Hepatocyte (in vitro differentiated cells): ENCODE measurements at places on chromosomes 6 and 20. TPM values are rescaled to one million over a fixed set of nuclear protein-coding genes. Genes with fewer than 3 reads are reported as not detected.

GRCh38 chr6:47967843-47968242, 143.2 kb downstream of the PTCHD4 start:
- H3K27me3 ChIP-seq: no peaks in the 10 kb centered on the region
- no peaks in the 10 kb centered on the region for H3K36me3 ChIP-seq
- H3K4me1 ChIP-seq: no peaks in the 10 kb centered on the region
- H3K27ac ChIP-seq: no peak overlapping the region
- no peak overlapping the region for H3K4me3 ChIP-seq

DNA sequence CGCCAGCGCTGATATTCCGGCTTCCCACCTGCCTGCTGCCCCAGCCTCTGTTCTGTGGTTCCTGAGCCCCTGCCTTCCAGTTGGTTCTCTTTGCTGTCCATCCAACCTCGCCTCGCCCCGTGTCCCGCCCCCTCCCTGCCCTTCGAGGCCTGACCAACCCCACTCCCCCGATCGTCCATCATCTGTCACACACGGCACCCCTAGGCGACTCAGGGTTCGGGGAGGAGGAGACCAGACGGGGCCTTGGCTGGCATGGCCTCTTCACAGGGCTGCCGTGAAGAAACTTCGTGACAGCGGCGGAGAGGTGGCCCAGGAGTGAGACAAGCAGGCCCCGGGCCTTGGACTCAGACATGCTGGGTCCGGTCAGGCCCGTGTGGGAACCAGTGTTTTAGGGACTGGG, 226.1 kb downstream of the QKI start:
- no peak overlapping the region for H3K27ac ChIP-seq
- no peak for DNase-seq
- no peak overlapping the region for H3K4me3 ChIP-seq
- no peaks in the 10 kb centered on the region for H3K4me1 ChIP-seq

DNA sequence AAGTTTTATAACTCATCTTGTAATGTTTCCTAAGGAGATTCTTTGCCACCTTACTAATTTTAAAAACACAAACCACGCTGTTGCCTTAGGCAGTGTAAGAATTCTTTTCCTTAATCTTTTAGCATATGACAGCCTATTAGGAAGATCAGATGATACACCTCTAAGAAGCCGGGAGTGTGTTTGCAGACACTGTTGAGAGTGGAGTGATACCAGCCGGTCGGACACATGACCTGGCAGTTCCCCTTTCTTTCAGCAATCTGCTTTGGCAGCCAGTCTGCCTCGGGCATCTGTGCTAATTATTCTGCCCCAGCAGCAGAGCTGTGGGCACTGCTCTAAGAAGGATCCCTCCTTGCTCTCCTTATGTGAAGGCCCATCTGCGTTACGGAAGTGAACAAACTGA, 50.9 kb downstream of the PLCB4 start:
- no peak for DNase-seq
- no peak overlapping the region for H3K4me3 ChIP-seq
- H3K27ac ChIP-seq: no peak overlapping the region
- H3K36me3 ChIP-seq: no peaks in the 10 kb centered on the region

GRCh38 chr6:134061440-134061839, 9.0 kb upstream of the SLC2A12 start:
- no peak overlapping the region for H3K4me3 ChIP-seq
- H3K27me3 ChIP-seq: no peaks in the 10 kb centered on the region

GRCh38 chr6:116381000-116381399, 10.3 kb downstream of the DSE start:
- H3K4me3 ChIP-seq: no peak overlapping the region
- H3K36me3 ChIP-seq: no peaks in the 10 kb centered on the region
- H3K27ac ChIP-seq: no peak overlapping the region
- H3K27me3 ChIP-seq: no peaks in the 10 kb centered on the region

- H3K36me3 ChIP-seq: no peaks in the 10 kb centered on the region
- H3K27me3 ChIP-seq: no peaks in the 10 kb centered on the region
- H3K4me3 ChIP-seq: no peak overlapping the region
- H3K27ac ChIP-seq: peak overlapping the region; percentile 74
- peak; percentile 78 for DNase-seq
These were observed 62.9 kb downstream of the MRPL14 start for GRCh38 chr6:44064089-44064947.

Gene PDYN
- polyA plus RNA-seq: not detected in 2 replicates
